ENCODE measurements at places on chromosomes 3 and 15.
A peak's percentile ranks its signal among the peaks of the same experiment; 100 is the strongest.

GRCh38 chr15:101242160-101242998 is 9.5 kb downstream of the CHSY1 start:
- peak; percentile 28 for DNase-seq

- no peak for DNase-seq
Measured at GRCh38 chr15:88242586-88243555, 13.7 kb downstream of the NTRK3 start.

DNA sequence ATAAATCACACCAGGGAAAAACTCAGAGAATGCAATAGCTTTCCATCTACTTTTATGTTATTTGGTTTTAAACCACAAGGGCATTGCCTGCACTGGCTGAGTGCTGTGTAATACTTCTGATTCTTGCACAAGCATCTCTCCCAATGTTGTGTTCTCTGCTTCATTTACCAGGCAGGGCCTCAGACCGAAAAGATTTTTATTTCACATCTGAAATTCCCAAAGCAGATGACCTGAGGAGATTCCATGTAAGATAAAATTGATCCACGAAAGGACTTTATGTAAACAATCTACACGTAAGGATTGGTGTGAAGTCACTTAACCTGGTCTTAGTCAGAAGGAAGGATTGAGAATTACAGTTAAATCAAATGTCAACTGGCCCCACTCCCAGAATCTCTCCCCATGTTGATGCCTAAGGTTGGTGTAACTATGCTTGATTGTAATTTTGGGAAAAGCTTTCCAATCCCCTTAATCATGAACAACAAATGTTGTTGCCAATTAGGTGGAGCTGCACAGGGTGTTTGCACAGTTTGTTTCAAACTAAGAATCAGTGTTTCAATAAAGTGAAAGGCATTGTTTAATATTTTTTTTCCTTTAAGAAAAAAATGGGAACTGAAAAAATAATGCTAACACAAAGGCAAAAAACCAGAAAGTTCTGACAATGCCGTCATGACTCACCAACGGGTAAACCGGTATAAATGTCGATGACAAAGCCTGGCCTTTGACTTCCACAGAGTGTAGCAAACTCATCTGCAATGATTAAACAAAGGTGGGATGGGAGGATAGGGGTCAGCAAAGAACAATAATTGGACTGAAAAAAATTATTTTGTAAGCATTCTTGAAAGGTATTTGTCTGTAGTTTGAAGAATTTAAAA is 128.6 kb downstream of the DUT start:
- DNase-seq: no peak

GRCh38 chr3:114442246-114442645 is 148.4 kb downstream of the TIGIT start:
- DNase-seq: no peak

GRCh38 chr3:48756640-48757039 is 39.6 kb upstream of the IP6K2 start:
- DNase-seq: no peak

DNA sequence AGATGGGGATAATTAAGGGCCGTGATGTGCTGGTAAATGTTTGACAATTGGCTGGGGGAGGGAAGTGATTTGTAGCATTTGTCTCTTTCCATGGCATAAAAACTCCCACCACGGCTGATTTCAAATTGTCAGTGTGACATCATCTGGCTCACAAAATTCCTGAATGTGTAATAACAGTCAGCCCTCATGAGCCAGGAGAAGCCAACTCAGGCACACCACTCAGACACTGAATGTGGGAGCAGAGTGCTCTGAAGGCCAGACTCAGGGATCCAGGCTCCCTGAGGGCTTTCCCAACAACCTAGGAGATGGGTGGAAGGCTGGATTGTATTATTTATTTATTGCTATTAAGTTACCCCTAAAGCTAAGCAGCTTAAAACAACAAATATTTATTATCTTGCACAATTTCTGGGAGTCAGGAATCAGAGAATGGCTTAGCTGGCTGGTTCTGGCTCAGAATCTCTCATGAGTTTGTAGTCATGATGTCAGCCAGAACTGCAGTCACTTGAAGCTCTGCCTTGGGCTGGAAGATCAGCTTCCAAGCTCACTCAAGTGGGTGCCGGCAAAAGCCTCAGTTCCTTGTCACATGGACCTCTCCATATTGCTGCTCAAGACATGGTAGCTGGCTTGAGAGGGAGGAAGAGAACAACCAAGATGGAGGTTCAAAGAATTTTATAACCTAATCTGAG is 6.5 kb upstream of the CPEB1 start:
- no peak for DNase-seq

DNA sequence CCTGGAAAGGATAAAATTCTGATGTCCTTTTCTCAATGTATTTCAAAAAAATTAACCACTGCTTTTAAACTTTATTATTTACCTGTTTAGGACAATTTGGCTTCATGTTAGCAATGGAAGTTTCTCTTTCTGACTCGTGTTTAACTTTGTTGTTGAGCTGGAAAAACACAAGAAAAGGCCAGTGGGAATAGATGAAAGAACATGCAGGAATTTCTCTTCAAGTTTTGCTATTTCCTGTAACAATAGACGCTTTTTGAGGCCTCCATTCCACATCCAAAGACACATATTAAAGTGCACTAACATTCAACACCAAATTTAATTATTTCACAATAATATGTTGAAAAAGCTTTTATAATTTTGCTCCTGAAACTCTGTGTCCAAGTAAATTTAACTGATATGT is 9.7 kb downstream of the RBMS3 start:
- no peak for DNase-seq

DNA sequence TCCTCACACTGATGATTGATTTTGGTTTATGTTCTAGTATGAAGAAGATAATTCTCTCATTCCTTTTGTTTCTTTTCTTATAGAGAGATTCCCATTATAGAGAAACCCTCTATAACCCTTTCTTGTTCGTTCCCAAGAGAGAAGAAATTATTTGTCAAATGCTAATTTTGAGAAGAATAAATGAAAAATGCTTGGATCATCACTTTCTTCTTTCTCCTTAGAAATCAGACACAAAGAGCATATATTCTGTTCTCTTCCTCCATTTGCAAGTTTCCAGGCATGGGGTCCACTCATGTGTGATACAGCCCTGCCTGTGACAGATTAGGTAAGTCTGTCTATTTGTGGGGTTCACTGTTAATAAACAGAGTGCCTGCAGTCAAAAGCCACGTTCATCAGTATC is 222.6 kb upstream of the NECTIN3 start:
- DNase-seq: no peak

DNA sequence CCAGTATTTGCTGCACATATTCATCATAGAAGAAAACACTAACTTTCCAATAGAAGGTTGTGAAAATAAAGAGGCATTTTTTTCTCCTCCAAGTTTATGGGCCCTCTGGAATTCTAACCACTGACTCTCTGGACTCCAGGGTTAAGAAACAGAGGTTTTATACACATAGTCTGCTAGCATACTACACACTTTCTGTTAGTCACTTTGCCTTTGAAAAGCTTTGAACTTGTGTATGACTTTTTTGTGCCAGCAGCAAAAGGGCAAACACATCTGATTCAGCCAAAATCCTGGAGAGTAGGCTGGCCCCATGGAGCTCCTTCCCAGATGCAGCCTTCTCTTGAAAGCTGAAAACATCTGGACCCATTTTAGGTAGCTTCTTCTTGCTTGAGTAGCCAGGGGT is 6.2 kb downstream of the ZIC4 start:
- DNase-seq: no peak

- no peak for DNase-seq
Measured at GRCh38 chr3:157830556-157831236, 275.5 kb downstream of the SHOX2 start.

DNA sequence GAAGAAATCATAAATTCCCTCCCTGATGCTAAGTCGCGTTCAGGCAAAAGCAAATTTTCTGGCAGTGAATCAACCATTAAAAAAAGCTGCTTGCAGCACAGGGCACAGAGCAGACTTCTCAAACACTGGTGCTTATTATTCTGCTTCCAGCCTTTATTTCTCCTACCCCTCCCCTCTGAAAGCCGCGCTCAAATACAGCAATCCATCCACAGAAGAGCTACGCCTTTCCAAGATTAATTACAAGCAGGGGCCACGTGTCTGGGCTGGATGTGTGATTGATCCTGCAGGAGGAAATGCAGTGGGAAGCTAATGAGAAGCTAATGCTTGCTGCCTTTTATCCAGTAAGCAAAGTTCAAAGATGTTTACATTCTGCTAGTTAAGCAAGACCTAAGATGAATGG is 134.9 kb upstream of the TOPAZ1 start:
- DNase-seq: no peak

DNA sequence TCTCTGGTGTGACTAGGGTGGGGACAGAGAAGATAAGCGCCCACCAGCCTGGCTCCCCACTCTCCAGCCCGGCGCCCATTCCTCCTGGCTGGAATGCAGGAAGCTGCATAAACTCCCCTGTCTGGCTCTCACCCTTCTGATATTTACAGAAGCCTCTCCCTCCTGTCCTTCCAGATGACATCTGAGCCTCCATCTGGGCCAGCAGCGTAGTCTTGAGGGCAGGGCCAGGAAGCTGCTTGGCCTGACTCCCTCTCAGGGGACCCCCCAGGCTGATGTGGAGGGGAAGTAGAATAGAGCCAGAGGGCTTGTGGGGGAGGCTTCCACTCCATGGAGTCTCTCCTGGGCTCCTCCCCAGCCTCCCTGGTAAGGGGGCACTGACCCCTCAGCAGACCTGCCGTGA is 49.9 kb downstream of the LINGO1 start:
- DNase-seq: no peak

DNA sequence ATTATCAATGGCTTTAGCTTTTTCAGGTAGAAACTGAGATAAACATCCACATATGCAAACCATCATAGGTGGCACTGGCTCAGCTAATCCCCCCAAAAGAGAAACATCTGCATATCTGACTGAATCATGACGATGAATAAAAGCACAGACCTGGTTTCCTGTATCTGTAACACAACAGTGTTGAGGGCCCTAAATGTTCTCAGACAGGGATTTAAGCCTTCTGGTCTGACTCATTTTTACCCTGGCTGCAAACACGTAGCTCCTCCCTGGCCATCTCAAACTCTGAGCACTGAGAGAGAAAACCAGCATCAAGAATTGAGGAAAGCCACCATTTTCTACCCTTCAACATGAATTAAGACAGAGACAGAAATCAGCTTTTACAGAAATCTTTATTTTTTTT is 35.2 kb downstream of the GLB1 start:
- peak; percentile 41 for DNase-seq

DNA sequence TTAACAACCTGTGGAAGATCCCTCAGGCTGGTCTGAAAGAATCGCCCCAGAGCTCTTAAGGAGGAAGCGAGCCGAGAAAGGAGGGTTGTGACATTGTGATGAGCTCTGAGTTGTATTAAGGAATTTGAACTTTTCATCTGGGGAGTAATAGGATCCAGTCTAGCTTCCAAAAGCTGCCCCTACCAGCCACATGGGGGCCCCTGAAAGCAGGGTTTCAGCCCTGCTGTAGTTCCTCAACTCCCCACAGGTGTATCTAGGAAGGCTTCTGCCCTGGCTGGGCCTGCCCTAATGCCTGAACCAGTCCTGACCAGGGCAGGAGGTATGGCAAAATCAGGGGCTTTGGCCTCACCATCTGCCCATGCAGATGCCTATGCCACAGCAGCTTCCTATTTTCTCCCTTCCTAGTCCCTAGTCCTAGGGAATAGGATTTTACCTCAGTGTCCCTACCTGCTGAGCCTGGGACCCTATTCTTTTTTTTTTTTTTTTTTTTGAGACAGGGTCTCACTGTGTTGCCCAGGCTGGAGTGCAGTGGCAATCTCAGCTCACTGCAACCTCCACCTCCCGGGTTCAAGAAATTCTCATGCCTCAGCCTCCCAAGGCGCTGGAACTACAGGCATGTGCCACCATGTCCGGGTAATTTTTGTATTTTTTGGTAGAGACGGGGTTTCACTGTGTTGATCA is 5.0 kb upstream of the AP3S2 start:
- no peak for DNase-seq

GRCh38 chr3:19190602-19191001 is 42.3 kb downstream of the KCNH8 start:
- DNase-seq: no peak

DNA sequence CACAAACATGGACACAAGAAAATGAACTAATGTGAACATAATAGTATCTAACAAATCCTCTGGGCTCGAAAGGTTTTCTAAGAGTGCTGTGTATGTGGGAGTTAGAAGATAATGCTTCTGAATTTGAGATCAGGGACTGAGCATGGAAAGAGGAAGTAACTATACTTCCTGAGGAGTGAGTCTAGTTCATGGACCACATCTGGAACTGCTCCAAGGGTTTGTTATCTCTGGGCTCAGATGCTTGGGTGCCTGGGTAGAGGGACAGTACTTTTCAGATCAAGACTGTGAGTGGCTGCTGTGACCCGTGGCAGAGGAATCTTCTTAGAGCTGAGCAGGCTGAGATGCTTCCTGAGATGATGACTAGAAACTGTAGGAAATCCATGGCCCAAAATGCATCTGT is 28.5 kb downstream of the TBC1D23 start:
- no peak for DNase-seq

- no peak for DNase-seq
Measured at GRCh38 chr3:58994746-58995330, 55.0 kb downstream of the CFAP20DC start.

DNA sequence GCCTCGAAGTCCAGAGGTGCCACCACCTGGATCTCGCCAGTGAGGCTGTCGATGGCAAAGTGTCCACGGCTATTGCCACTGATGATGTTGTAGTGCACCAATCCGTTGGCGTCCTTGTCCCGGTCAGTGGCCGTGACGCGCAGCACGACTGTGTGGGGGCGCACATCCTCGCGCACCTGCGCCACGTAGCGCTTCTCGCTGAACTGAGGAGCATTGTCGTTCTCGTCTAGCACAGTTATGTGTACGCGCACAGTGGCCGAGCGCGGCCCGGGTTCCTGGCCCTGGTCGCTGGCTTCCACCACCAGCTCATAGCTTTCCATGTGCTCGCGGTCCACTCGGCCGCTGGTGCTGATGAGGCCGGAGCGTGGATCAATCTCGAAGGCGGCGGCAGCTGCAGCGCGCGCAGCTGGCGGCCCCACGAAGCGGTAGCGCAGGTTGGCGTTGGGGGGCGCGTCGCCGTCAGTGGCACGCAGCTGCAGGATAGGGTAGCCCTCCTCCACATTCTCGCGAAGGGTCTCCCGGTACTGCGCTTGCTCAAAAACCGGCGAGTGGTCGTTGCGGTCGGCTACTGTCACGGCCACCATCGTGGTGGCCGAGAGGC is 1.8 kb downstream of the CELSR3 start:
- DNase-seq: no peak

DNA sequence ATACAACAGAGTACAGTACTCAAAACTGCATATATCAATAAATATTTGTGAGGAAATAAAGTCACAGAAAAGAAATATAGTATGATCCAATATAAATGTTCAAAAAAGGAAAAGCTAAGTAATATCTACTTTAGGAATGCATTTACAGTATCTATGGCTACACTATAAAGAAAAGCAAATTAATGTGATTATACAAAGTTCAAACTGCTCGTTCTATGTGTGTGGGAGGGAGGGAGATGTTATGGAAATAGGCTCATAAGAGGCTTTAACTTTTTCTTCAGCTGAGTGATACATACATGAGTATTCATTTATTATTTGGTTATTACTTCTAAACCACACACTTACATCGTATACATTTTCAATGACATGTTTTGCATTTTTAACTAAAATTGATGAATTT is 377.7 kb upstream of the AGTR1 start:
- no peak for DNase-seq

GRCh38 chr3:76096036-76096435 is 310.7 kb upstream of the ZNF717 start:
- DNase-seq: no peak

DNA sequence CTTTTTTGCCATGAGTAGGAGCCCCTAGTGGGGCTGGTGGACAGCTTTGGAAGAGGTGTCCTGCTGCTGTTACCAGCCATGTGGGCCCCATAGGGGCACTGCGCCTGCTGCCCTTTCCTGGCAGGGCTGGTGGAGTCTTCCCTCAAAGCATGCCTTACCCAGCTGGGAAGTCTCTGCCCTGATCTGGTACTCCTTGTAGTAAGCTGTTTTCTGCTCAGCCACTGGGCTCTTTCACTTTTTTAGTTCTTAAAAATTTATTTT is 26.2 kb downstream of the HMCES start:
- no peak for DNase-seq
